CD4-positive, alpha-beta T cell treated with Interleukin-21 for 1 hour (primary cell): ENCODE measurements at places on chromosomes 12 and 14.

DNA sequence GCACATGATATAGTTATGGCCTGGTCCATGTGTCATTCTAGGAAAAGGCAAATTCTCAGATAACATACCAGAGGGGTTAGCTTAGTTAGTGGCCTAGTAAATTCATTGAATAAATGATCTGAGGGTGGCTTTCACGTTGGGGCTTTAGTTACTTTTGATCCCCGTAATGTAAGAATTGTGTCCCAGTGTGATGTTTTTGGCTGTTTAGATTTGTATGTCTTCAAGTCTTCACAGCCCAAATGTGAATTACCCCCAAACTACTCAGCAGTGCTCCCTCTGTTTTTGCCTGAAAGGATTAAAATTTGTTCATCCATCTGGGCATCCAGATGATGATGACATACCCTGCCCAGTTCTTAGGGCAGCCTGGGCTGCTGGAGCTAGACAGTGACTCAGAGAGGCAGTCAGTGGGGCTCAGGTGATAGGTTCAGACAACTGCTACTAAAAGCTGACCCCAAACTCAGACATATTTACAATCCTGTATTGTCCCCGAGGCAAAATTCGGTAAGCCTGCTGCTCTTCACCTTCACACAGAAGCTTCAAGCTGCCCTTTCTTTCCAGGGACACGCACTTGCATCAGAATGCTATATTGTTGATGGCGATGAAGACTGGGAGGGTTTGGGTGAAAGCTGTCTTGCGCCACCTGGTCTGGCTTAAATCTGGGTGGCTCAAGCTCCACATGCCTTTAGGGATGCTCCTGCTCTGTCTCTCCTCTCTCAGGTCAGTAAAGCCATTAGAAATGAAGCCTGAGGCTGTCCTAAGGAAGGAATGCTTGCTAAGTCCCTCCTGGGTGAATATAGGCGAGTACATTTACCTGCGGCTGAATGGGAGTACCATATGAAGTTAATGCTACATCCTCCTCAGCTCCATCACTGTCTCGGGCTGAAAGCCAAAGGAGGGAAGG, 10.3 kb downstream of the GPRC5D start:
- DNase-seq = no peak

- no peak for DNase-seq
Observed at GRCh38 chr12:5488626-5488955, 56.7 kb downstream of the NTF3 start.

DNA sequence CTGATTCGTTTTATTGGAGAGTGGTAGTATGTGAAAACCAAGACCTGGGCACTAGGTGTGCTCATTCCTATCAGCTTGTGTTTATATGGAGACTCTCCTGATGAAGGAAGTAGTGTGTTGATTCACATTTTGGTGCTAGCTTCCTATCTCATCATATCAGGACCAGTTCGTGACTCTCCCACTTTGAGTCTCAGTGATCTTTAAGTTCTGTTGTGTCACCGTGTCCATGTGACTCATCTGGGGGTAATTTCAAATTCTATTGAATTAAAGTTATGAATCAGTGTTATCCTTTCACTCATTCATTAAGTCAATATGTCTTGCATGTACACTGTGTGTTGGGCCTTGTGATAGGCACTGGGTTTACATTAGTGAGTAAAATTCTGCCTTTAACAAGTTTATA, 180.2 kb downstream of the CACNA1C start:
- no peak for DNase-seq

DNA sequence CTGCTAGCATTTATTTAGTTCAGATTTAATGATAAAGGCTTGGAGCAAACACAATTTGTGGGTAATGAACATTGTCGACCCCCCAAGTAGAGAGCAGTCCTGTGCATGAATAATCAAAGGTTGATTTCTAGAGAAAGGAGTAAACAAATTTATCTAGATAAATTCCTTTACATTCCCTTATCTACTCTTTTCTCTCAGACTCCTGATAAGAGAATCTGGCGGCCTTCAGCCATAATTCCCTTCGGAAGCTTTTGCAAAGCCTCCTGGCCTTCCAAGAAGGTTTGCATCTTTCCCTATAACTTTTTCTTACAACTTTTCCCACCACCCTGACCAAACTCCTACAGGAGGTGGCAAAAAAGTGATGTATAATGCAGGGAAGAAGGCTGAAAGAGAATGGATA, 42.1 kb downstream of the TMTC3 start:
- no peak for DNase-seq

DNA sequence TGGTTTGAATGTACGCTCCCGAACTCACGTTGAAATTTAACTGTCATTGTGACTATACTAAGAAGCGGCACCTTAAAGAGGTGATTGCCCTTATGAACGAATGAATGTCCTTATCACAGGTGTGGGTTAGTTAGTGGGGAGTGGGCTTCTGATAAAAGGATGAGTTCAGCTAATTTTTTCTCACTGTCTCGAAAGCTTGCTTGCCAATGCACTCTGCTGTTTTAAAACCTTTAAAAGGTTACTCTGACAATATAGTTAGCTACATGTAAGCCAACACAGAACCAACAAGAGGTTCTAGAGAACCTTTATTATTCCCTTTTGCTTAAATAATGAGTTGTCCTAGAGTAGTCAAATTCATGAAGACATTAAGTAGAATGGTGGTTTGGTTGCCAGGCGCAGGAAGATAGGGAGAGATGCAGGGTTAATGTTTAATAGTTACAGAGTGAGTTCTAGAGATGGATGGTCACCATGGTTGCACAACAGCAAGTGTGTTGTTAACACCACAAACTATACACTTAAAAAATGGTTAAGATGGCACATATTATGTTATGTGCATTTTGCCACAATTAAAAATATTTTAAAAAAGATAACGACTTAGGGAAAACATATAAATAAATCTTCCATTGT, 26.3 kb downstream of the RTN1 start:
- no peak for DNase-seq

- DNase-seq = peak; percentile 21
Observed at GRCh38 chr14:86654558-86655184, 1124.7 kb downstream of the FLRT2 start.
